ENCODE measurements at places on chromosomes 11 and 22.

- DNase-seq = no peak
Measured at GRCh38 chr22:30823015-30823370, 128.3 kb downstream of the OSBP2 start.

GRCh38 chr11:83725728-83726127, 439.6 kb upstream of the CCDC90B start:
- no peak for DNase-seq

GRCh38 chr11:73126804-73127480, 15.2 kb downstream of the FCHSD2 start:
- no peak for DNase-seq

DNA sequence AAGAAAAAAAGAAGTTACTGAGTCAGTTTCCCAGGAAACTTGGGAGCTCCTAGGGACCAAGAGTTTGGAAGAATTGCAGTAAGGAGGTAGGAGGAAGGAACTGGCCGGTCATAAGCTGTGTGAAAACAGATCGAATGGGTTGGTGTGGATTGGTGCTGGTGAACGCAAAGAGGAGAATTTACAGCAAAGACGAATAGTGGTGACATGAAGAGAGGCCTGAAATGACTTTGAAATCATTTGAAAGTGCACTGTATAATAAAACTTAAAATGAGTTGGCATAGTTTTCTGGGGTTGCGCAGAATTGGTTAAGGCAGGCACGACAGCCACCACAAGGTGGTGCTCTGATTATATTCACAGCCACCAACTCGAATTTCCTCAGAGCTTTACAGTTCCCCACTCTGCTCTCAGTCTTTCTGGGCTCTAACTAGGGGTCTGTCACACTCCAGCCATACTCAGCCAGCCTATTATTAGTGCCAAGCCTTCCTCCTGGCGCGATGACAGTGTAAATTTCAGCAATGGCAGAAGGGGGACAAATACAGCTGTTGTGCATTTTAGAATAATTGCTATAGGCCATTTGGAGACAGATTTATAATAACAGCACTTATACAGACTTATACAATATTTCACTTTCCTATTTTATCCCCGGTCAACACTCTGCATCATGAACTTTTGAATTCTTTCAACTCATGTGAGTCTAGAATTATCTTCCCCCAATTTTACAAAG, 8.3 kb upstream of the HTR3B start:
- DNase-seq = no peak

GRCh38 chr11:44709966-44710365, 16.8 kb upstream of the TSPAN18 start:
- no peak for DNase-seq

- no peak for DNase-seq
Measured at GRCh38 chr11:44364596-44364995, 54.7 kb upstream of the ALX4 start.

- DNase-seq = no peak
Measured at GRCh38 chr11:73205661-73206343, 12.3 kb upstream of the P2RY2 start.

Measured in T follicular helper cell (primary cell).